ENCODE measurements at places on chromosomes 6 and 20. TPM values are rescaled to one million over a fixed set of nuclear protein-coding genes. Genes with fewer than 3 reads are reported as not detected.

ZC2HC1B gene
- total RNA-seq = not detected

ARMC12 gene
- total RNA-seq = 0.32 TPM

PRSS16 gene
- not detected for total RNA-seq

BIRC7 gene
- total RNA-seq = not detected

ERGIC3 gene
- 670 TPM for total RNA-seq

PRSS35 gene
- 3.9 TPM for total RNA-seq

DEFB124 gene
- total RNA-seq = not detected

SAPCD1 gene
- 1.3 TPM for total RNA-seq

RBM39 gene
- total RNA-seq = 335 TPM

SLC35B3 gene
- total RNA-seq = 22.5 TPM

ID4 gene
- 14.2 TPM for total RNA-seq

GJE1 gene
- not detected for total RNA-seq

EFCAB8 gene
- total RNA-seq = under 0.01 TPM

ADAT2 gene
- 2.1 TPM for total RNA-seq

TMEM217 gene
- total RNA-seq = 2.0 TPM

SOX12 gene
- 3.1 TPM for total RNA-seq

SLA2 gene
- not detected for total RNA-seq

All from bronchial smooth muscle cell (primary cell).